ENCODE measurements at places on chromosomes 7 and 10.

- DNase-seq = no peak
Measured at GRCh38 chr7:95607561-95607960, 11.2 kb upstream of the PDK4 start.

DNA sequence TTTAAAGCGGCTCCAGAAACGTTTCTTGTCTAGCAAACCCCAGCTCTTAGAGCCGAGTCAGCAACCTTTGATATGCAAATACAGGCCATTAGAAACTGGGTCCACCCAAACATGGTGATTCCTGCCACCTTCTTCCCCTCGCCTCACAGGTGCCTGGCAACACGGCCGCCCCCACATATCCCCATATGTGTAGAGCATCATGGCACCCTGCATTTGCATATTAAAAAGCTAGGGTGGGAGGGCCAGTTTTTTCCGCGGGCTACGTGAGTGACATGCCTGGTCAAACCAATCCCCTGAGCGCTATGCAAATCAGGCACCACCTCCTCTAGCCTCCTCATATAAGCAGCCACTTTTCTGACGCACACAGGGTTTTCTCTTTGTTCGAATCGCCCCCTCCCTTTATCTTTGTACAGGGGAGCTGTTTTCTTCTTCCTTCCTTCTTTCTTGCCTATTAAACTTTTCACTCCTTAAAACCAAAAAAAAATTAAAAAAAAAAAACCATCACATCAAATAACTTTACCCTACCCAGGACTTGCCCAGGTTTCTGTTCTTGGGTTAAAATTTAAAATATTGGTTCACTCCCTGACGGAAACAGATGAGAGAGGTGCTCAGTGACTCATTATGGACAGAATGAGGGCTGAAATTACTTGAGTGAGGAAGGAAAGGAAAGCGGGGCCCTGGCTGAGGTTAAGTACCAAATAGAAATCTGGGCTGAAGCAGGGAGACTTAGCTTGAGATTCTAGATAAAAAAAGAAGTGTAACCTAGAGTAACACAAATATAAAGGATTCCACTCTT, 59.8 kb downstream of the COA1 start:
- DNase-seq = no peak

GRCh38 chr7:145850636-145851035, 266.0 kb upstream of the CNTNAP2 start:
- DNase-seq = no peak

GRCh38 chr10:69703766-69704630, 74.0 kb downstream of the FAM241B start:
- no peak for DNase-seq

GRCh38 chr10:44725404-44725803, 185.7 kb upstream of the TMEM72 start:
- DNase-seq = no peak

DNA sequence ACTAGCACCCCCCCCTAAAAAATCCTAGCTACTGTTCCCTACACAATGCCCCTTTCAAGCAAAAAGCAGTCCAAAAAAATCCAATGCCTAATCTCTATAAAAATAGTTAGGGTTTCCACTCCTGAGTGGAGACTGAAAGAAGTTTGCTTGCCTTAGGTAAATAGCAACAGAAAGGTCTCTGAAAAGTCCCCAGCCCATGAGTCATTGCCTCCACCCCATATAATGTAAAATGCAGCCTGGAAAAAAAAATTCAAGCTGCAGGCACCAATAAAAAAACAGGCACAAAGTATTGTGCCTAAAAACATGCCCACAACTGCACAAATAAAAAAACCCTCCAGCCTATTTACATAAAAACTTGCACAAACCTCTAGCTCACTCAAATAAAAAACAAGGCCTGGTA, 47.5 kb downstream of the ZNF680 start:
- no peak for DNase-seq

GRCh38 chr10:71423250-71423649, 26.5 kb downstream of the CDH23 start:
- no peak for DNase-seq

- DNase-seq = no peak
Measured at GRCh38 chr7:81235997-81236396, 317.1 kb upstream of the SEMA3C start.

- DNase-seq = no peak
Measured at GRCh38 chr7:31487476-31487875, 26.4 kb upstream of the ITPRID1 start.

- no peak for DNase-seq
Measured at GRCh38 chr10:108709927-108710722, 1213.2 kb downstream of the XPNPEP1 start.
